Right ventricle myocardium superior (tissue), 1 donor: ENCODE measurements at places on chromosomes 1 and 21.

GRCh38 chr1:239955431-239955830, 136.3 kb upstream of the FMN2 start:
- DNase-seq = no peak

- DNase-seq = no peak
Observed at GRCh38 chr1:119226913-119227312, 86.5 kb upstream of the WARS2 start.

DNA sequence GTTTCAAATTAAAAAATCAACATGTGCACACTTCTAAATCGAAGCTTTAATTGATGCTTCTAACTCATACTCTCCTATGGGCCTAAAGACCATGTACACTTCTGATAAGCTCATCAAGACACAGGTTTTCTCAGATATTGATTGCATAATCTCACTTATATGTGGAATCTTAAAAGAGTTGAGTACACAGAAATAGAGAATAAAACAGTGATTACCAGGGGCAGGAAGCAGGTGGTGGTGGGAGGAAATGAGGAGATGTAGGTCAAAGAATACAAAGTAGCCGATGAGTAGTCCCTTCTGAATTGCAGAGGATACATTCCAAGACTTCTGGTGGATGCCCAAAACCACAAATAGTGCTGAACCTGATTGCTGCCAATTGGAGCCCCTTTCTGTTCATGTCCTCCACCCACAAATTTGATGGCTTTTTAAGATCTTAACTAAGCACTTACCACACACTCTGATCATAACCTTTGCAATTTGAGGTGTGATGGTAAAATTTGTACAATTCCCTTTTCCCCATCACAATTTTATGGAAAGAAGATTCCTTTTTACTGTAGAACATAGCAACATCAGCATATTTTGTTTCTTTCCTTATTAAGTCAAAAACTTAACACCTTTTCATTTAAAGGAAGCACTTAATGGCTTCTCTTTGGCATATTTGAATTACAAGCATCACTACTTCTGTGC, 3.3 kb upstream of the CD1B start:
- DNase-seq = no peak

DNA sequence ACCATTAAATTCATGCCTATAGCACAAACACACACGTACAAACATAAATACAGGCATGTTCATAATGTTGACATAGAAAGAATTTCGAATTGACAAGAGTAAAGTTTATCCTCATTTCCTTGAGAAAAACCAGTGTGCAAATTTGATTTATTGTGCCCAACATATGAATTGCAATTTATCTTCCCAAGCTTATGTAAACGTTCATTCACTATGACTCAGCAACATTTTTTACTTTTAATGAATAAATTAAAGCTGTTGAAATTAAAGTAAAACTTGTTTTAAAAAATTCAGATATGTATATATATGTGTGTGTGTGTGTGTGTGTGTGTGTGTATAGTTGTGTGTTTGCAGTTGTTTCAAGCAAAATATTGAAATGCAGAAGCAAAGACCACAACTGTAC, 1067.9 kb downstream of the BRINP3 start:
- no peak for DNase-seq

- peak; percentile 53 for DNase-seq
Observed at GRCh38 chr1:230863449-230863848, 4.9 kb downstream of the C1orf198 start.

- DNase-seq = no peak
Observed at GRCh38 chr1:234040446-234041317, 136.2 kb downstream of the SLC35F3 start.

- peak; percentile 92 for DNase-seq
Observed at GRCh38 chr1:213051127-213051880, at the start of gene RPS6KC1. Gene RPS6KC1 (plus strand): TSS chr1:213051241. CDS start chr1:213051405, 164 bp downstream.
